ENCODE measurements at places on chromosomes 3 and 15.

- H3K4me3 ChIP-seq = no peak overlapping the region
- no peaks in the 10 kb centered on the region for H3K27me3 ChIP-seq
- no peaks in the 10 kb centered on the region for H3K4me1 ChIP-seq
- H3K36me3 ChIP-seq = no peaks in the 10 kb centered on the region
- DNase-seq = no peak
Measured at GRCh38 chr3:57948080-57948671, 60.0 kb upstream of the FLNB start.

GRCh38 chr15:78063970-78064385, 13.5 kb downstream of the TBC1D2B start:
- H3K36me3 ChIP-seq = no peaks in the 10 kb centered on the region
- peak overlapping the region; percentile 95 for H3K27ac ChIP-seq
- no peaks in the 10 kb centered on the region for H3K27me3 ChIP-seq
- DNase-seq = peak; percentile 45
- no peak overlapping the region for H3K4me3 ChIP-seq

DNA sequence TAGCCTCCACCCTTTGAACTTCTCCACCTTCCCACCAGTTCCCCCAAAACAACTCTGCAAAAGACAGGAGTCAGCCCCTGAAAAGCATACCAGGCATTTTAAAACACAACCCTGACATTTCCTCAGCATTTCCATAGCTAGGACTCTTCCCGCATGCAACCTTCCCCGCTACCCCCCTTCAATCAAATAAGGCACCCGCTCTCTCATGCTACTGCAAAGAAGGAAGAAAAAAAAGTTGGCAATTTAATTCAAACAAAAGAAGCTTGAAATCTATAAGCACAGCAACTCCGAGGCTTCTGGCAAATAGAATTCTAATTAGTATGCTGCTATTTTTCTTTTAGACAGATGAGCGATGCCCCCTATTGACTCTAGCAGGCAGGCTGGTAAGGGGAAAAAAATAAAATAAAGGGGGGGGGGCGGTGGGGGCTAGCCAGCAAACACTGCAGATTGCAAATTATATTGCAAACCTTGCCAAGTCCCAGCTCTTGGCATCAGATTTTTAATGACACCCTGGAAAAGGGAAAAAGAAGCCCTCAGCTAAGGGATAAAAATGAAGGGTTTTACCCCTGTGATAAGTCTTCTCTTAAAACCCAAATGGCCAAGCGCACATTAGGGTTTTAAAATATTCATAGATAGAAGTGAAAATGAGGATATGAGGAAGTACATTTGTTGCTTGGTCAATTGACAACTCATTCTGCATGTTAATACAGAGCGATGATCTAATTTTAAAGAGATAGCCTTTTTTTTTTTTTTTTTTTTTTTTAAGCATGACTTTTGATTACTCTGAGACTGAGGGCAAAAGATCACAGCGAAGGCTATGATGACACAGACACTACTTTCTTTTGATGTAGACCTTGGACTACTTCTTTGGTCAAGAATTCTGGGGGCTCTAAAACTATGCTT, 255.2 kb downstream of the NR2F2 start:
- H3K4me3 ChIP-seq = peak overlapping the region; percentile 21
- DNase-seq = no peak
- no peaks in the 10 kb centered on the region for H3K36me3 ChIP-seq
- H3K4me1 ChIP-seq = no peaks in the 10 kb centered on the region
- H3K27me3 ChIP-seq = no peaks in the 10 kb centered on the region
- H3K27ac ChIP-seq = peak overlapping the region; percentile 48

DNA sequence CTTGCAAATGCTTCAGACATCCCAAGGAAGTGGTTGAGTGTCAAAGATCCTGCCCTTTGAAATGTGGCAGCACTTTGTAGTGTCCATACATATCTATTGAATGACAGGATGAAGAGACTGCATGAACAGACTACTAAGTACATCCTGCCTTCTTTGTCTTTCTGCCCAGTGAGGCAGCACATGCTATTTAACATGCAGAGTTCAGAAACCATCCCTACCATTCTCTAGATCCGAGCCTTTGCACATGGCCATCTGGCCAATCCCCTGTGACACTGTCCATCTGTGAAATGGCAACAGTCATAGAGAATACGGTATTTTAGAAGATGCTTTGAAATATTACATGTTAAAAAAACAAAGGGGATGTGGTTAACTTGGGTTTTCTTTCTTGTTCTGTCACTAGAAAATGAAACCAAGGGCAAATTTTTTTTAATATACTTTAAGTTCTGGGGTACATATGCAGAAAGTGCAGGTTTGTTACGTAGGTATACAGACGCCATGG, 519.6 kb downstream of the NTRK3 start:
- H3K36me3 ChIP-seq = no peaks in the 10 kb centered on the region
- no peak overlapping the region for H3K27ac ChIP-seq
- no peaks in the 10 kb centered on the region for H3K27me3 ChIP-seq
- DNase-seq = no peak
- no peaks in the 10 kb centered on the region for H3K4me1 ChIP-seq
- no peak overlapping the region for H3K4me3 ChIP-seq

DNA sequence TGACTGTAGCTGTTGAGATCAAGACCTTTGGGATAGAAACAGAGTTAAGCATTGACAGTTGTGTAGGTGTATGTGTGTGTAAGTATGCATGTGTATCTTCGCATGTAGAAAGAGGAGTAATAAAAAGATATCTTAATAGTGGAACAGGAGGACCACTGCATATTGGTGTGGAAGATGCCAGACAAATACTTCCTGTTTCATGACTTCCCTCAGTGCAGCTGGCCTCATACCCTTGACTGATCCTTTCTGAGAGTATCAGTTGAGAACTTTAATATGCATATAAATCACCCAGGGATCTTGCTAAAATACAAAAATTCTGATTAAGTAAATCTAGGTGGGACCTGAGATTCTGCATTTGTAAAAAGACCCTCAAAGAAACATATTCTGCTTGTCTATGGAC, 8.5 kb upstream of the ZBED2 start:
- no peak for DNase-seq
- no peaks in the 10 kb centered on the region for H3K36me3 ChIP-seq
- no peak overlapping the region for H3K27ac ChIP-seq

GRCh38 chr3:143974271-143975238, 2.9 kb downstream of the DIPK2A start:
- no peaks in the 10 kb centered on the region for H3K36me3 ChIP-seq
- no peak overlapping the region for H3K4me3 ChIP-seq
- no peak for DNase-seq
- peaks cover 2% of the 10 kb centered on the region for H3K4me1 ChIP-seq

- no peaks in the 10 kb centered on the region for H3K4me1 ChIP-seq
- H3K36me3 ChIP-seq = no peaks in the 10 kb centered on the region
- no peak for DNase-seq
- no peak overlapping the region for H3K4me3 ChIP-seq
- H3K27ac ChIP-seq = no peak overlapping the region
- H3K27me3 ChIP-seq = no peaks in the 10 kb centered on the region
Measured at GRCh38 chr3:172678068-172678467, 32.8 kb downstream of the NCEH1 start.

DNA sequence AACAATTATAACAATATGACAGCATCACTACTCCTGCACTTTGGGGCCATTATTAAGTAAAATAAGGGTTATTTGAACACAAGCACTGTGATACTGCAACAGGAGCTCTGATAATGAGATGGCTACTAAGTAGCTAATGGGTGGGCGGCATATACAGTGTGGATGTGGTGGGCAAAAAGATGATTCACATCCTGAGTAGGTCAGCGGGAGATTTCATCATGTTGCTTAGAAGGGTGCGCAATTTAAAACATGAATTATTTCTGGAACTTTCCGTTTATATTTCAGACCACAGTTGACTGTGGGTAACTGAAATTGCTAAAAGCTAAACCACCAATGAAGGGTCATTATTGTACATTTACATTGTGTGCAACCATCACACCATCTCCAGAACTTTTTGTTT, 42.3 kb downstream of the FBXO22 start:
- H3K4me1 ChIP-seq = no peaks in the 10 kb centered on the region
- H3K27me3 ChIP-seq = no peaks in the 10 kb centered on the region
- no peak overlapping the region for H3K4me3 ChIP-seq
- H3K36me3 ChIP-seq = no peaks in the 10 kb centered on the region
- DNase-seq = no peak
- no peak overlapping the region for H3K27ac ChIP-seq

DNA sequence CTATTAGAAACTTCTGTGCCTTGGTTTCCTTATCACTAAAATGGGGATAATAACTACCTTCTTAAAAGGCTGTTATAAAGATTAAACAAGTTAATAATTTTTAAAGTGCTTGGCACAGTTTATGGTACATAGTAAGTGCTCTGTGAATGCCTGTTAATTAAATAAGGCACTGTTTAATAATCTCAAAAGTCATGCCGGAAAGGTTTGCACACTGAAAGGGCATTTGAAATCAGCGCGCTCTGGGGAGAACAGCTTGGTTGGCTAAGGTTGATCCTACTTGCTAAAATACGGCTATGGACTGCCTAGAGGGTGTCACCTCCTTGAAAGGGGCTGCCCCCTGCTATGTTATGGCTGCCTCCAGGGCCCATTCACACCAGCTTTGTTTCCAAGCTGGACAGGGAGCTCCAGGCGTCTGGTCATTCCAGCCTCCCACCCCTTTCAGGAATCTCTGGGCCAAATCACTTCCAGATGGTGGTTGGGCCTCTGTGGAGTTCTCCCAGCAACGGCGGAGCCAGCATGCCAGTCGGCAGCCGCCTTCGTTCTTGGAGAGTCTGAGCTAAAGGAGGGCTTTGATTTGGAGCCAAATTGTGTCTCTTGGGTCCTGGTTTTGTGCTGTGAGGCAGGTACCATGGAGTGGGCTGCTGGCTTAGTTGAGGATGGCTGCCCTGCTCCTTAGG, 5.9 kb downstream of the FLNB start:
- H3K27ac ChIP-seq = peak overlapping the region; percentile 59
- DNase-seq = peak; percentile 64
- H3K36me3 ChIP-seq = no peaks in the 10 kb centered on the region
- peaks cover 33% of the 10 kb centered on the region for H3K4me1 ChIP-seq
- H3K4me3 ChIP-seq = no peak overlapping the region
- H3K27me3 ChIP-seq = no peaks in the 10 kb centered on the region

DNA sequence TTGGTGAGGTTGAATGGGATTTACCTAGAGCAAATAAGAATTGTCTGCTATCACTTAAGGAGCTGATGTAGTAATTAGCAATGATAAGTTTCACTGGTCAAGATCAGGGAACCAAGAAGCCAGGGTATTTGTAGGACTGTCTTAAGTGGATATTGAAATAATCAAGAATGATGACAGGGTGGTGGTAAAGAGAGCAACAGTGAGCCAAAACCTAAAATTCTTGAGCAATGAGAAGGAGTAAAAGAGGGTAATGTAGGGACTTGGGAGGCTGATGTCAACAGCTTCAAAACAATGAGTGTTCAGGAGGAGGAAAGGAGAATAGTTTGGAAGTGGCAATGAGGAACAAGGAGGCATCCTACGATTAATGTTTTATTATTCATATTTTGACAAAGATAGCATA, 31.5 kb upstream of the SLC2A2 start:
- H3K27me3 ChIP-seq = no peaks in the 10 kb centered on the region
- no peak for DNase-seq
- H3K4me3 ChIP-seq = no peak overlapping the region
- H3K27ac ChIP-seq = no peak overlapping the region
- H3K4me1 ChIP-seq = no peaks in the 10 kb centered on the region
- no peaks in the 10 kb centered on the region for H3K36me3 ChIP-seq

GRCh38 chr15:39918688-39919385, 1.2 kb downstream of the GPR176 start:
- peak overlapping the region; percentile 69 for H3K4me3 ChIP-seq
- H3K27ac ChIP-seq = peak overlapping the region; percentile 89
- no peak for DNase-seq
- no peaks in the 10 kb centered on the region for H3K36me3 ChIP-seq
- H3K27me3 ChIP-seq = no peaks in the 10 kb centered on the region

DNA sequence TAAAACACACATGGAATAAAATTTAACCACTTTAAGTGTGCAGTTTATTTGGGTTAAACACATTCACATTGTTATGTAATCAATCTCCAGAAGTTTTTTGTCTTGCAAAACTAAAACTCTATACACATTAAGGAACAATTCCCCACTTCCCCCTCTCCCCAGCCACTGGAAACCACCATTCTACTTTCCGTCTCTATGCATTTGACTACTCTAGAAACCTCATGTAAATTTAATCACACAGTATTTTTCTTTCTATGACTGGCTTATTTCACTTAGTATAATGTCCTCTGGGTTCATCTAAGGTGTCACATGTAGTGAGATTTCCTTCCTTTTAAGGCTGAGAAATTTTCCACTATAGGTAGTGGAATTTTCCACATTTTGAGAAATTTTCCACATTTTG, 568.7 kb upstream of the UBE2E2 start:
- DNase-seq = no peak
- no peaks in the 10 kb centered on the region for H3K27me3 ChIP-seq
- H3K4me3 ChIP-seq = no peak overlapping the region
- H3K36me3 ChIP-seq = no peaks in the 10 kb centered on the region
- no peak overlapping the region for H3K27ac ChIP-seq
- no peaks in the 10 kb centered on the region for H3K4me1 ChIP-seq

GRCh38 chr15:28914483-28915023, 28.8 kb downstream of the APBA2 start:
- no peaks in the 10 kb centered on the region for H3K36me3 ChIP-seq
- H3K4me3 ChIP-seq = no peak overlapping the region
- H3K4me1 ChIP-seq = no peaks in the 10 kb centered on the region
- DNase-seq = no peak
- no peak overlapping the region for H3K27ac ChIP-seq

GRCh38 chr15:81339321-81339720, 15.4 kb upstream of the STARD5 start:
- no peaks in the 10 kb centered on the region for H3K27me3 ChIP-seq
- no peak overlapping the region for H3K4me3 ChIP-seq
- H3K4me1 ChIP-seq = no peaks in the 10 kb centered on the region

GRCh38 chr15:94793641-94794040, 562.3 kb downstream of the MCTP2 start:
- DNase-seq = no peak
- H3K36me3 ChIP-seq = no peaks in the 10 kb centered on the region
- no peak overlapping the region for H3K4me3 ChIP-seq
- no peaks in the 10 kb centered on the region for H3K27me3 ChIP-seq
- no peak overlapping the region for H3K27ac ChIP-seq

DNA sequence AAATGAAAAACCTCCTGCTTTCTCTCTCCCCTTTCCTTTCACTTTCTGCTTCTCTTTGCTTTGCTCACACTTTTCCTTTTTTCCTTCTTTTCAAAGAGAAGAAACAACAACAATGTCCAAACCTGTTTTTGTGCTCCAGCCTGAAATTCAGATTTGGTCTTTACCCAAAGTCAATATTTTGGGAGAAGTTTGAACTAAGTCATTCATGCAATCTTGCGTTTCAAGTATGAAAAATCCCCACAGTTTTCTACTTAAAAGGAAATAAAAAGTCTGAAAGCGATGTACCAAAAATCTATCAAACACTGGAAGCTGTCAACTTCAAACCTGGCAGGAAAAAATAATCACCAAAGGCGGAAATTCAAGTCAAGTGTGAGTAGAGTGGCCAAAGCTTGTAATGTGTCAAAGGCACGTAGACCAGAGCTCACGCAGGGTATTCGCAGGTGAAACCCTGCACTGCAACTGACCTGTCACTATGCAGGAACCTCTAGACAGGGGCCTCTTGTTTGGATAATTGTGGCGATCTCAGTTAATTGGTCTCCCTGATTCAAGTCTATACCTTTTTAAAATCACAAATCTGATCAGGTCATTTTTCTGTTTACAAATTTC, 118.8 kb upstream of the GALNT15 start:
- H3K27me3 ChIP-seq = no peaks in the 10 kb centered on the region
- peaks cover 5% of the 10 kb centered on the region for H3K4me1 ChIP-seq
- no peaks in the 10 kb centered on the region for H3K36me3 ChIP-seq
- H3K4me3 ChIP-seq = no peak overlapping the region
- peak overlapping the region; percentile 96 for H3K27ac ChIP-seq
